Inflammatory macrophage (primary cell): ENCODE measurements at places on chromosomes 6 and 20.

DNA sequence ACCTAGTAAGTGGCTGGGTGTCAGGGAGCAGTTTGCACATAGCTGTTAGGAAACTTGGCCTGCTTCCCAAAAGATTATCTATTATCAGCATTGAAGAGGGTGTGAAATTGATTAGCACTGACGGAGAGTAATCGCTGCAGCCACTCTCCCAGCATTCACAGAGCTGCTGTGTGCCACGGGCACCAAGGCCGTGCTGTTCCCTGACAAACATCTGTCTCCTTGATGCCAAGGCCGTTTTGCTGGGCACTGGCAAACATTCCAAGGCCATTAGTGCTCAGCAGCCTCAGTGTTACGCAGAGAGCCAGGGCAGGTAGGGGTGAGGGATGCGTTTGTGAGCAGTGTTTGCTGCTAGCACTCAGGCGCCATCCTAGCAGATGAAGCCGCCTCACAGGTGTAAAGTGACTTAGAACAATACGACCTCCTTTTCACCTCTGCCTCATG lies 57.7 kb upstream of the VSTM2L start:
- no peak for DNase-seq

- DNase-seq, result no peak
Measured at GRCh38 chr20:55596431-55596830, 408.9 kb downstream of the CBLN4 start.

- no peak for DNase-seq
Measured at GRCh38 chr20:55761100-55761499, 244.2 kb downstream of the CBLN4 start.

- peak; percentile 63 for DNase-seq
Measured at GRCh38 chr6:134166511-134167261, 114.3 kb upstream of the SLC2A12 start.

GRCh38 chr6:137875058-137875520 lies 8.0 kb downstream of the TNFAIP3 start:
- no peak for DNase-seq

DNA sequence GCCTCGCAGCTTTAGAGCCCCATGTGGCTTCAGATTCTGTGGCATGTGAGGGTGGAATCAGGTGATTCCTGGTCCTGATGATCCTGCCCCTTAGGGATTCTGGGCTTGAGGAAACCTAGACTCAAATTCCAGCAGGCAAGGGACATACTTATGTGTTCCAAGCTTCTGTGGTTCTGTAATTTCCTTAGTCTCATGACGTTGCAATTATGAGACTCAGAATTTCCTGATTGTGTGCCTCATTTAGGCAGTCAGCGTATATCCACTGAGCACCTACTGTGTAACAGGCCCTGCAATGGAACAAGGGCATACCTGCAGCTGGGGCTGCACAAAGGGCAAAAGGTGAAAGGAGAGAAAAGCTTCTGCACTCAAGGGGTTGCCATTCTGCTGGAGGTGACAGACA lies 11.6 kb upstream of the BPIFB4 start:
- no peak for DNase-seq

GRCh38 chr6:12033770-12034169 lies 21.7 kb downstream of the HIVEP1 start:
- DNase-seq, result peak; percentile 14

GRCh38 chr6:97392735-97393134 lies 109.7 kb upstream of the MMS22L start:
- no peak for DNase-seq

DNA sequence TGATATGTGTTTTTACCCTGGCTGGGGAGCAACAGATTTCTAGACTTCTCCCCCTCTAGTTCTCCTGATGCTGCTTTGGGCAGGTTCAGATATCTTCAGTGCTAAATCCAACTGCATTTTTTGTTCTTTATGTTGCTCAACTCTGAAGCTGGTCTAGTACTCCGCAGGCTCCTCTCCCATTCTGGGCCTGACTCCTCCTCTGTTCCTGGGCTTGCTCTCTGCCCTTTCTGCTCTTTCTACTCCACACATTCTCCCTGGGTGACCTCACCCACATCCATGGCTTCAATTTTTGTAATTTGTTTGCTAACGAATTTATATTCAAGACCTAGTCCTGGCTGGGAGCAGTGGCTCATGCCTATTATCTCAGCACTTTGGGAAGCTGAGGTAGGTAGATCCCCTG lies 6.4 kb downstream of the FYN start:
- no peak for DNase-seq

- DNase-seq, result no peak
Measured at GRCh38 chr6:140537834-140538705, 1163.6 kb upstream of the CITED2 start.

DNA sequence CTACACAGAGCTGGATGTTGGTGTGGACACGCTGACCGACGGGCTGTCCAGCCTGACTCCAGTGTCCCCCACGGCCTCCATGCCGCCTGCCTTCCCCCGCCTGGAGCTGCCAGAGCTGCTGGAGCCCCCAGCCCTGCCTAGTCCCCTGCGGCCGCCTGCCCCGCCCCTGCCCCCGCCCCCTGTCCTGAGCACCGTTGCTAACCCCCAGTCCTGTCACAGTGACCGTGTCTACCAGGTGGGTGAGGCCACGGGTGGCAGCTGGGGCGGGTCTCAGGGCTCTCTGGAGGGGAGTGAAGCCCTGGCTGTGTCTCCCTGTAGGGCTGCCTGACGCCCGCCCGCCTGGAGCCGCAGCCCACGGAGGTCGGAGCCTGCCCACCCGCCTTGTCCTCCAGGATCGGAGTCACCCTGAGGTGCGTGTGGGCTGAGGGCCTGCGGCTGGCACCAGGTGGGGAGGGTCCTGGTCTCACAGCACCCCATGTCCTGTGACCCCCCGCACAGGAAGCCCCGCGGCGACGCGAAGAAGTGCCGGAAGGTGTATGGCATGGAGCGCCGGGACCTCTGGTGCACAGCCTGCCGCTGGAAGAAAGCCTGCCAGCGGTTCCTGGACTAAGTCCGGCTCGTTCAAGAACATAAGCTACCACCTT lies 2.9 kb downstream of the SLC2A4RG start:
- no peak for DNase-seq

DNA sequence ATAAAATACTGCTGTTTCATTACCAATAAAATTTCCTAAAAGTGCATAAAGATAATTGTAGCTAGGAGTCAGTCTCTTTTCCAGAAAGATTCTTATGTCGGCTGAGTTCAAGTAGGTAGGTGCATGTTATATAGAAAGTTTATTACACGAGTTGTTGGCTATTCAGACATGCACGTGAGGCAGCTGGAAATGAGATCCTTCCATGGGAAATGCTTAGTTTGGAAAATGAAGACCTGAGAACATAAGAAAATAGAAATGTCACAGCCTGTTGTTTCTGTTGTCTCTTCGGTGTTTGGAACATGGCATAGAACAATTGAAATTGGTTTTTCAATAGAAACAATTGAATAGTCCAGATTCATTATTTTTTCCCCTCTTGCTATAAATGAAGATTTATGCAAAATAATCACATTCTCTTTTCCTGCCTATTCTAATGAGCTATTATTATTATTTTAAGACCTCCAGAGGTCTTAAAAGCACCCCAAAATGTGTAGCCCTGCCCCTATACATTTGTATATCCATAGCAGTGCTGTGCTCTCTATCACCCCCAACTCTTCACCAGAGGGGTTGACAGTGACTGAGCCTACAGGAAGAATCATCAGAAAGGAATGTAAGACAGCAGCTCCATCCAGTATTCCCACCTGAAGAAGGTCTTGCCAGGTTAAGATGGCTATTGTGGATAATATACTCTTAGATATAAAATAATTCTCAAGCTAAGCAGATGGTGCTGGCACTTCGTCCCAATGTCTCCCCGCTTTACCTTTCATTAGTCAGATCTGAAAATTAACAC lies 82.2 kb downstream of the ZDHHC14 start:
- DNase-seq, result no peak

GRCh38 chr6:52575502-52575892 lies 1.4 kb downstream of the TRAM2 start:
- DNase-seq, result no peak

DNA sequence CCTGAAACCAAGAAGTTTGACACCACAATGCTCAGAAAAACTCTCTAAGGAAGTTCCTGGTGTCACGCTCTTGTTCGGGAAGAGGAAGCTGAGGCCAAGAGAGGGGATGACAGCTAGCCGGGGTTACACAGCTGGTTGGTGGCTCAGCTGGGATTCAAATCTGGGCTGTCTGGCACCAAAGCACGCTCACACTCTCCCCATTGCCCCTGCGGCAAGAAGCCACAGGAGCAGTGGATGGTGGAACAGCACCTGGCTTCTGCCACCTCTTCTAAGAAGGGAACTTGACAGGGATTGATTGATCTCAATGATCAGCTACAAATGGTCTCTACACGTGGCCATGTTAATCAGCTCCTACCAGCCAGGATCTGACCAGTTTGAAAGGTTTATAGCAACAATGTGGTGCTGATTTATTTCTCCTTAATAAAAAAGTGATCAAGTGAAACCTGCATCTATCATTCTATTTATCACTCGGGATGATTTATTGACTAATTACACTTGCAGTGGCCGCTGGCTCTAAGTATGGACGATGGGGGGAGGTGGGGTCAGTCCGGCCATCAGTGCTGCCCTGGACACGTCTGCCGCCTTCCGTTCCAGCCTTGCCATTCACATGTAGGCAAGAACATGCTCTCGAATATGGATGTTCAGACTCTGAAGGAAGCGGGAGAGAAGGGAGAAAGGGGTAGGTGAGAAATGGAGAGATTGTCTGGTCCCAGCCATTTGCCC lies 71.9 kb upstream of the TOP1 start:
- peak; percentile 63 for DNase-seq

DNA sequence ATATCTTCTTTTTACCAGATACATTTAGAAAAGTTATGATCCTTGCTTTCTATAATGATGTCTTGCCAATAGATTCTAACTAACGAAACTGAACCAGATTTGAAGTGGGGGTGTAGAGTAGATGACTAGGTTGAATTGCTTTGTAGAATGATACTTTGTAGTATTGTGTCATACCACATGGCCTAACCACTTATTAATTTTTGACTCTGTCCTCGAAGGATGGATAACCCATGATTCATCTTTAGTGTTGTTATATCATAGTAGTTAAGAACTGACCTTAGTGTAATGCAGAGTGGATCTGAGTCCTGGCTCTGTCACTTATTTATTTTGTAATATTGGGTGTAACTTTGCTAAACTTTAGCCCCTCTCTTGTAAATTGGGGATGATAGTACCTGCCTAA lies 4.5 kb downstream of the PHF3 start:
- no peak for DNase-seq

DNA sequence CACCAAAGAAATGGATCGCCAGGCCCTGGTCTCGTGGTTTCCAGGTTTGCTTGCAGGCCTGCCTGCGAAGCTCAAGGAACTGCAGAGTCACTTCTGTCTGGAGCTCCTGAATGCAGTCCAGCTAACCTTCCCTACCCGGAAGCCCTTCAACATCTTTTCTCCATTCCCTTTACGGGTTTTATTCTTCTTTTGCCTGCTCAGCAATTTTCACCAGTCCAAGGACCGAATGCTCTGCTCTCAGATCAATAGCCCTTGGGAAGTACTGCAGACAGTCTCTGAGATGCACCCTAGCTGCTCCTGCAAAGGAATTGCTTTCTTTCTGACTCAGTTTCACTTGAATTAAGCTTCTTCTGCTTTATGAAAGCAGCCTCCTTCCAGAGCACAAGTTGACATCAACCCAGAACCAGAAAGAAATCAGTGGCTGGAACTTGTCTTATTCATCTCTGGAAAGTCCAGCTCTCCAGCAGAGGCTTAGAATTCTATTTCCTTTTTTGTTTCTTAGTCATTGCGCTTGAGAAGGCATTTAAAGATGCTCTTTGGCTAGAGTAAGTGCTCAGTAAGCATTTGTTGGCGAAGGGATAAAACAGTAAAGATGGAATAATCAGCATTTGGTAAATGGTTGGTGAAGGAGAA lies 18.7 kb upstream of the YWHAB start:
- DNase-seq, result no peak

- DNase-seq, result peak; percentile 47
Measured at GRCh38 chr6:43246301-43247113, 3.2 kb downstream of the TTBK1 start.

DNA sequence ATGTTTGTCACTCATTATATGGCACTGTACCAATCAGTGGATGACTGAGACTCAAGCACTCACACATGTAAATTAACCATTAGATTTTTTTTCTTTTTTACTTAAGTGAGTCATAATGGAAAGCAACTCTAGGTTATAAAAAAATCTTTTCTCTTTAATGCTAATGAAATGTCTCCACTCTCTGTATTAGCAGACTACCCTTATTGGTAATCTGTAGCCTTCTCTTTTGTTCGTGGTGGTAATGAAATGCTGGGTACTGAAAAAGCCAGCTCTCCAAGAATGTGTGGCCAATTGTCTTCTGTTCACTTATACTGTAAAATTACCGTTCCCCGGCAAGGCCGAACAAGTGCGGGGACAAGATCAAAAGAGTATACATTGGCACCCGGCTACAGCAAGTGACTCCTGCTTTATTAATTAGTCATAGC lies 69.0 kb downstream of the AFG1L start:
- no peak for DNase-seq

DNA sequence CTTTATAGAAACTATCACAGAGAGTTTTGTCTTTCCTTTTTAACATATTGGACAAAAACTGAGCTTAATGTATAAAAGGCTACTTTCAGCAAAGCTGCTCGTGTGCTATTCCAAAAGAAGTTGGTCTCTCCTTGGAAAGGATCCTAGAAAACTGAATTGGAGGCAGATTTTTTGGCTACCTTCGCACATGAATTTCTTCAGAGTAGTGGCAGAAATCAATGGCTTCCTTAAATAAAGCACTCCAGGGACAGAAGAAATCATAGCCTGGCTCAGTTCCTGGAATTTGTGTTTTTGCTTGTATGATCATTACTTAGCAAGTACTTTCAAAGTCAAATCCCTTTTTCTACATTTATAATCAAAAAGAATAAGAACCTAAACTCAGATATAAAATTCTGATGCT lies 780.3 kb downstream of the PHF3 start:
- no peak for DNase-seq

DNA sequence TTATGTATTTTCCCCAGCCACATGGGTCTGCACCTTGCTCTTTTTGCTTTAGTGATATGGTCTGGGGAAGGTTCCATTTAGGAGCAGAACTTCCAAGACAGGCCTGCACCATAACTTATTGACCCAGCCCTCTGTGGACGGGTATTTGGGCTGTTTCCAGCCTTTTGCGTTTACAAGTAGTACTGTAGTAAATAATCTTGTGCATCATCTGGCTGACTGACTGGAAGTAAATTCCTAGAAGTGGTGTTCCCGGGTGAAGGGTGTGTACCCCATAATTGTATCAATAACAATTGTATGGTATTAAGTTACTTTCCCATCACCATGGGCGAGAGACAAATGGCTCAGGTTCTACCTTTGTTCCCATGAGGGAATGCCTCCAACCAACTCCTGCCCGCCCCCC lies 31.6 kb downstream of the SPDEF start:
- DNase-seq, result no peak

GRCh38 chr6:14559746-14560536 lies 442.4 kb downstream of the CD83 start:
- DNase-seq, result no peak

DNA sequence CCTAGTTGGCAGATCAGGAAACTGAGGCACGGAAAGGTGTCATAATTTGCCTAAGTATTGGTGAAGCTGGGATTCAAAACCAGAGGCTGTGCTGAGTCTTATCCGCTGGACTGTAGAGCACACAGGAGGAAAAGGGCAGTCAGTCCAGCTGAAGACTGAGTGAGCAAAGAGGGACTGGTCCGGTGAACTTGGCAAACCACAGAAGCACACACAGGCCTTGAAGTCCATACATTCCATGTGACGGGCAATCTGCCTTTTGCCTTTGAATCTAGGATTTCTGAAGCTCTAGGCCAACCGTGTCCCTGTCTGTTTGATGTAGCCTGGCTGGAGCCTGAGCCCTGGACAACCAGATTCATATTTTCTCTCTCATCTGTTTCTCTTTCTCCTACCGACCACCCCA lies 34.3 kb upstream of the EPB41L1 start:
- no peak for DNase-seq
